ENCODE measurements at places on chromosomes 2 and 18.

- DNase-seq, result peak; percentile 90
Observed at GRCh38 chr2:119809339-119810048, 49.8 kb downstream of the PTPN4 start.

- no peak for DNase-seq
Observed at GRCh38 chr2:240132651-240132980, 3.5 kb downstream of the COPS9 start.

GRCh38 chr2:40321016-40321623, 130.8 kb downstream of the SLC8A1 start:
- DNase-seq, result no peak

GRCh38 chr2:48170281-48170680, 264.0 kb upstream of the FBXO11 start:
- no peak for DNase-seq

DNA sequence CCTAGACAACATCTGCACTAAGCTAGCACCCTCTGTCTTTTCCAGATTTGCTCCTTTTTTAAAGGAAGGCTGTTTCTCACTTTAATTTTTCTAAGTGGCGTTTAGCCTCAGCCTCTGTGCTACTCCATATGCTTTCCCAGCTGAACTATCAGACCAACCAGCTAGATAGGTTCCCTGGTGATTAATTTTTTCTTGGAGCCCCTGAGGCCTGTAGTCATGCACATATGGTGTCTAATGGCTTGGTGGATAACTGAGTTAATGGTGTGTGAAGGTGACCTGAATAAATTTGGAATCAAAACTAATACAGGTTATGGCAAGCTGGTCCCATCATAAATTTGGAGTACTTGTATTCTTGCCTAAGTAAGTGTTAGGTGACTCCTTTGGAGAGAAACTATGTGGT, 135.5 kb downstream of the MGAT5 start:
- no peak for DNase-seq

GRCh38 chr2:27306573-27307286, 1.5 kb downstream of the UCN start:
- no peak for DNase-seq

DNA sequence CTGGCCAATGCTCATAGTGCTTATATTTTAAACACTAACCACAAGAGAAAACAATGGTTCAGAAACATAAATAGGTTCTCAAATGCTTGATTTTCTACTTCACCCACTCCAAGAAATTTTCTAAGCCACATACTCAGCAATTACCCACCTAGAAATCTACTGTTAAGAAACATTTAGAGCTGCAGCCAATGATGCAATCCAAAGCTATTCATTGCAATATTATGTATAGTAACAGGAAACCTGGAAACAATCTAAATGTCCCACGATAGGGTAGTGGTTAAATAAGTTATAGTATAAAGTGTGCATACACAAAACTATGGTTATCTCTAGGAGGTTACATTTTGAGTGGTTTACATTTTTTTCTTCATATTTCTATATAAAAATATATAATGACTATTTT, 5.7 kb downstream of the FAM237A start:
- peak; percentile 5 for DNase-seq
